ENCODE measurements at places on chromosomes 4 and X.

GRCh38 chr4:89158884-89159503 lies 47.7 kb downstream of the TIGD2 start:
- DNase-seq = no peak

DNA sequence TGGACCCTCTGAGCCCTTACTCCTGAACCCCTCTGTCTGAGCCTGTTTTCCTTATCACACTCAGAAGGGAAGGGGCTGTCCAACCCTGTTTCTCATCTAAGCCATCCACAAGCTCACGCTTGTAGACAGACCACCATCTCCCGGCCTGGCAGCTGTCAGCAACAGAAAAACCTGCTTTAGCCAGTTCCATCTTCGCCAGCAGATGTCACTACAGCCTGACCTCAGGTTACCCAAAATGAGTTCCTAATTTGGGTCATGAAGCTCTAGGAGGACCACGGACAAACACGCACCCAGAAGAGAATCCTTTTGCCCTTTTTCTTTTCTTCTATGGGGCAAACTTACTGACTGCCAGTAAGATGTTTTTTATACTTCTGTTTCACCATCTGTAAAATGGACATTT lies 445.4 kb downstream of the BCOR start:
- DNase-seq = peak; percentile 9

DNA sequence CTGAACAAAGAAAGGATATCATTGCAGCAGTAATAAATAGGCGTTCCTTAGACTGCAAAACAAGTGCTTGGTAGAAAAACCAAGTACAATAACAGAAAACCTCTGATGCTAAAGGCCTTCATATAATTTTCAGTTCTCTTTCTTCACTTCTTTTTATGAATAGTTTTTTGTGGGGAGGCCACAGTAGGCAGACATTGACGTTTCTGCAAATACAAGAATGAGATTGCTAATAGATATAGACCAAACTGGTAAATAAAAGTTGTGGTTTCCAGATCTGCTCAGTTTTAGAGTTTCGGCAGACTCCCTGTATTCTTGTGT lies 57.0 kb upstream of the RAP1GDS1 start:
- DNase-seq = no peak

DNA sequence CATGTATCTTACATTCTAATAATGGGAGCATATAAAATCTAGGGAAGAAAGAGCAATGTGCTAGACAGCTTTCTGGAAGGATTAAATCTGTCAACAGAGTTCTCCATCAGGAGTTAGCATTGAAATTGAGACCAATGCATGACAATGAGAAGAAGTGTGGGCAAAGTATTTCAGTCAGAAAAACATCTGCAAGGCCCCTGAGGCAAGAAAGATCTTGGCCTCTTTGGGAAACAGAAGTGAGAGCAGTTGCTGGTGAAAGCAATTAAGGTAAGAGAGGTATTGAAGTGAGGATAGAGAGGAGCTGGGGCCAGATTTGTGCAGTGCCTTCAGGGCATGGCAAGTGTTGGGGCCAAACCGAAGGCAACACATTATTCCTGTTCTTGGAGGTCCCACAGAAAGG lies 999.1 kb downstream of the STPG2 start:
- no peak for DNase-seq

DNA sequence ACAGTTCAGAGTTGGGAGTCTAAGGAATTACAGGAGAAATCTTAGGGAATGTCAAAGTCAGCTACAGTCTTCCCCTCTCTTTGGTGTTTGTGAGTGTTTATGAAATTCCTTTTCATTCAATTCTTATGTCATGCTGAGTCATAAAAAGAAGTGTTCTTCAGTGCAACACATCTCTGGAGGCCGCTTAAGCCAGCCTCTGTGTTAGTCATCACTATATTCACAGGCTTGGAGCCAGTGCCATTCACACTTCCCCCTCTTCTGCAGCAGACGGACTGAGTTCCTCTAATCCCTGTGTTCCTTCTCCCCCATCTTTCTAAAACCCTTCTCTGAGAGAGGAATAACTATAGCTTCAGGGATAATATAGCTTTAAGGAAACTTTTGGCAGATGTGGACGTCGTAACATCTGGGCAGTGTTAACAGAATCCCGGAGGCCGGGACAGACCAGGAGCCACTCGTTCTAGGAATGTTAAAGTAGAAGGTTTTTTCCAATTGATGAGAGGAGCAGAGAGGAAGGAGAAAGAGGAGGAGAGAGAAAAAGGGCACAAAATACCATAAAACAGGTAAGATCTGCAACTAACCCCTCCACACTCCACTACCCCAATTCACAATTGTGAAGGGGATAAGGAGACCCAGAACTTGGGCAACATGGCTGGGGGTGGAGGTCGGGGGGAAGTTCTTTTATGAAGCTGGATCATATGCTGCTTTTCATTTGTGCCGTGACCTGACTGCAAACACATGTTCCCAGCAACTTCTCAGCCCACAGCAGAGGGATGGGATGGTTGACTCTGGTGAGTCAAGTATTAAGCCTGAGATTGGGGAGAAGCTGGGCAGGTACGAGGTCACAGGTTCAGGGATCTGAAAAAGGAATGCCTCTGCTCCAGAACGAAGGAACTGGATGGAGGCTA lies at the start of gene SRPX2:
TSS of gene SRPX2 (plus strand) at position 244 of the 905 bp plus-strand sequence. CDS start 2,124 bp downstream, outside the sequence.
- no peak for DNase-seq

- DNase-seq = peak; percentile 7
Measured at GRCh38 chrX:133923113-133923512, 62.3 kb downstream of the GPC3 start.

GRCh38 chrX:25079020-25079419 lies 63.3 kb upstream of the ARX start:
- no peak for DNase-seq

- no peak for DNase-seq
Measured at GRCh38 chrX:68995386-68995779, 166.6 kb downstream of the EFNB1 start.

GRCh38 chr4:39045827-39046221 lies 13.6 kb upstream of the TMEM156 start:
- DNase-seq = no peak

GRCh38 chrX:69919749-69920148 lies 130.0 kb downstream of the AWAT2 start:
- DNase-seq = no peak

DNA sequence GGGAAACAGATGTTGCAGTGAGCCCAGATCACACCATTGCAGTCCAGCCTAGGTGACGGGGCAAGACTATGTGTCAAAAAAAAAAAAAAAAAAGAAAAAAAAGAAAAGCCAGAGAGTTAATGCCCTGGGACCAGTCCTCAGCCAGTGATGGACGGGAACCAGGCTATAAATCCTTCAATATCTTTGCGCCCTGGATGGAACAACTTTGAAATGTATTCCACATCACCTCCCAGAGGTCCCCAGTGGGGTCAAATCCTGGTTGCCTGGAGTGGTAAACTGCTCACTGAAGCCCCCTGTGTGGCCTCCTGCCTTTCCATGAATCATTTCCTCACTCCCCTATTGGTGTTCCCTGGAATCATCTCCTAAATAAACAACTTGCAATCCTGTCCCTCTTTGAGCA lies 166.9 kb downstream of the DEFB131A start:
- no peak for DNase-seq

DNA sequence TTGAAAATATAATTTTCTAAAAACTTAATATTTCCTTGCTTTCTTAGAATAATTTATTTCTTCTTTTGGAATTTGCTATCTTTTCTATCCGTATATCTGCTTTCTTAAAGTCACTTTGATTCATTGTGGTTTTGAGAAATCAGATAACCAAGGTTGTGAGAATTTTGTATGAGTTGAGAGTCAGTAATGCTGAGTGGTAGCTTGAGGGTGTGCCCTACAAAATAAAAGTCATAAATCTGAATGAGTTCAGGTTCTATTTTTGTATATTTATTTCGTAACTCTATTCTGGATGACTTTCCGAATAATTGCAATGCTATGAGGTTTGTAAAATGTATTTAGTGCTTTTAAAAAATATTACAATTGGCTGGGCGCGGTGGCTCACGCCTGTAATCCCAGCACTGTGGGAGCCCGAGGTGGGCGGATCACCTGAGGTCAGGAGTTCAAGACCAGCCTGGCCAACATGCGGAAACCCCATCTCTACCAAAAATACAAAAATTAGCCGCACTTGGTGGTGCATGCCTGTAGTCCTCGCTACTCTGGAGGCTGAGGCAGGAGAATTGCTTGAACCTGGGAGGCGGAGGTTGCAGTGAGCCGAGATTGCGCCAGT lies 8.9 kb downstream of the COPS4 start:
- no peak for DNase-seq

GRCh38 chr4:161990721-161991120 lies 173.1 kb downstream of the FSTL5 start:
- DNase-seq = no peak

GRCh38 chr4:88467392-88467791 lies 10.5 kb downstream of the HERC5 start:
- DNase-seq = no peak

DNA sequence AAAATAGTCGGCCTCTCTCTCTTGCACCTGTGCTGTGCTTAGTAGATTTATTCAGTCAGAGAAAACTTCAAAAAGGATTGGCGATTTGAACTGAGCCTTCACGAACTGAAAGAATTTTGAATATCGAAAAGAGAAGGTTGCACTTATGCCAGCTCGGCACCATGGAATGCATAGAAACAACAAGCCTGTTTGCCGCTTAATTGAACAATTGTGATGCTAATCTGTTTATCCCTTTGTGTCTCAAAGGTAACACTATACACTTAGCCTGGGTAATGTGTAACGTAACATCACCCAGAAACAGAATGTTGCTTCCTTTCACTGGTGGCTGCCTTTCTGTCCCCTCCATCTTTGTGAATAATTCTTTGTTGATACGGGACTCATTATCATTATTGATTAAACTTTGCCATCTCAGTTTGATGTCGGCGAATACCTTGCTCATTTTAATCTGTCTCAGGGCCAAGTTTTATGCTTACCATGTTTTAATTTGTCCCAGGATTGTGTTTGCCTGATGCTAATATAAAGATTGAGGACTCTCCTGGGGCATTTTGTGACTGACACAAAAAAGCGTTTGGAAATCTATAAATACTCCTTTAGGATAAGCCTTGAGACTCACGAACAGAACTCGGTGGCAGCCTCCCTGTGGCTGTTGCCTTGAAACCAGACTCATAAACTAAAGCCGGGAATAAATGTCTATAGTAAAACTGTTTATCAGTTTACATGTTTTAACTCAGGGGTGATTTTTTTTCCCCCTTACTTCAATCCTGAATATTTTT lies 400.5 kb downstream of the RAPGEF2 start:
- no peak for DNase-seq

DNA sequence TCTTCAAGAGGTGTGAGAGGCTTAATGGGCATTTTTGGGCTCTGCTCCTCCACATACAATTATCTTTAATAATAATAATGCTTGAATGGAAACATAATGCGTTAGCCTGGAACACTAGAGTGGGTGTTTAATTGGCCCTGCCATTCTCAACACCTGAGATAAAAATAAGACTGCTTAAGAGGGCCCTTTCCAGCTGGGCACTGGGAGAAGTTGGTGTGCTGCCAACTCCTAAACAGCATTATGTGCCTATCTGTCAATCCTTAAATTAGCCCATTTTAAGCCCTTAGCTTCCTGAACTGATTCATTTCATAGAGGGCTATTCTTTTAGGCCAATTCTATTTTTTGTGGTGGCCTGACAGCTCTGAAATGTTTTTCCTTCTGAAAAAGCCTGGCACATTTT lies 211.1 kb upstream of the ZIC3 start:
- no peak for DNase-seq

DNA sequence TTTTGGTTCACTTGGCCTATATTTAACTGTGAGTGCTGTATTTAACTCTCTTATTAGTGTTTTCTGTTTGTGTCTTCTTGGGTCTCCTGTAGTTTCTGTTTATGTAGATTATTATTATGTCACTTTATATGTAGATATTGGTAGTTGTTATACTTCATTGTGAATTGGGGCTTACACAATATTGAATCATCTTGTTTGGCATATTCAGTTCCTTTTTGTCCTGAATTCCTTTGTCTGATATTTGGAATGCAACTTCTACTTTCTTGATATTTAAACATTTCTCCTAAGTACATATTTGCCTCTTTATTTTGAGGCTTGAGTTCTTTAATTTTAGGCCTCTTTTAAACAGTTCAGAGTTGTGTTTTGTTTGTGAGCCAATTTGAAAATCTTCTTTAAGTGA lies 544.8 kb upstream of the ADGRL3 start:
- DNase-seq = no peak

DNA sequence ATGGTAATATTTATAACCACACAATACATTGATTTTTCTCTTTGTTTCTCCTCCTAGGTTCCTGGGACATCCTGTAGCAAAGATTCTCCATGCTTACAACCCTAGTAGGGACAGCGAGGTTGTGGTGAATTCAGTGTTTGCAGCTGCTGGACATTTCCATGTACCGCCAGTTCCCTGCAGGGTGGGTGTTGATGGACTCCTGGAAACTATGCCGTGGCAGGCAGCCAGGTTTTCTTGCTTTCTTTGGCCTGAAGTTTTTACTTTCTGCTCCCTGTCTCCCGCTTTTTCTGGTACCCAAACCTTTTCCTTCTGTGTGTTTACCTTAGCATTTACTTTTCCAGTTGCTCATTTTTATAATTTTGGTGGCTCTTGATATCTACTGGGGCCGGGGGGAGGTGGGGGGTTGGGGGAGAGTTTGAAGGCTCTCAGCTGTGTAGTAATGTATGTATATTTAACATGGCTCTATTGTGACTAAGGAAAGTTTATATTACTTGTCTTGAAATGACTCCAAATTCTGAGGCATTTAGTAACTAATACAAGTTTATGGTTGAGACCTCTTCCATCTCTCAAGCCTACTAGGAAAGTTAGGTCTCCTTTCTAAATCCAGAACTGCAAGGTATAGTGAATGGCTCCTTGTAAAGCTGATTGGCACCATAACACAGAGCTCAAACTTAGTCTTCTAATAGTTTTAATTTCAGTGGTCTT lies 89.7 kb downstream of the TMEM131L start:
- DNase-seq = no peak

DNA sequence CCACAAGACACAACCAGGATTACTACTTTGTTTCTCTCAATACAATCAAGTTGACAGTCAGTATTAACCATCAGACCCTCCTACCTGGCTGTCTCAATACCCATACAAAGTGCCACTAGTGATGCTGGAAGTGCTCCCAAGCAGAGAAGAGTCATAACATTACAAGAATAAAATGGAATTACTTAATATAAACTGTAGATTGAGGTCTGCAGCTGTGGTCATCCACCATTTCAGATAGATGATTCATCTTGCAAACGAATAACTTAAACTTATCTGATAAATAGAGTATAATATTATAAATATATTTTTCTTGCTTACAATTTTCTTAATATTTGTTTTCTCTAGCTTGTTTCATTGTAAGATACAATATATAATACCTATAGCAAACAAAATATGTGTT lies 1034.2 kb upstream of the PCDH10 start:
- DNase-seq = no peak

DNA sequence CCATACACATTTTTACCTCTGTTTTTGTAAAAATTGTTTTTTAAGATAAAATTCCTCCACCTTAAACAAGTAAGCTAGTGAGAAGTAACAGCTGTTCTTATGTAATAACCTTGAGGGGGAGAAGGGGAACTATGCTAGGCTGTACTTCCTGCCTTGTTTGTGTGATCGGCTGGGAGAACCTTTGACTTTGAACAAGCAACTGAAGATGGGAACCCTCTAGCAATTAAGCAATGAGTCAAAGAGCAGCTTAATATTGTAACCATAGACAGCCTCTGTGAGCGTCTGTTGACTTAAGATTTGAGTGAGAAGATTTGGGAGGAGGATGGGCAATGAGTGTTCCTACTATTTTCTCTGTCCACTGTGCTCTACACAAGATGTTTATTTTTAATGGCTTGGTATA lies 135.1 kb downstream of the SCLT1 start:
- no peak for DNase-seq
